ENCODE measurements at places on chromosomes 7 and 10.

DNA sequence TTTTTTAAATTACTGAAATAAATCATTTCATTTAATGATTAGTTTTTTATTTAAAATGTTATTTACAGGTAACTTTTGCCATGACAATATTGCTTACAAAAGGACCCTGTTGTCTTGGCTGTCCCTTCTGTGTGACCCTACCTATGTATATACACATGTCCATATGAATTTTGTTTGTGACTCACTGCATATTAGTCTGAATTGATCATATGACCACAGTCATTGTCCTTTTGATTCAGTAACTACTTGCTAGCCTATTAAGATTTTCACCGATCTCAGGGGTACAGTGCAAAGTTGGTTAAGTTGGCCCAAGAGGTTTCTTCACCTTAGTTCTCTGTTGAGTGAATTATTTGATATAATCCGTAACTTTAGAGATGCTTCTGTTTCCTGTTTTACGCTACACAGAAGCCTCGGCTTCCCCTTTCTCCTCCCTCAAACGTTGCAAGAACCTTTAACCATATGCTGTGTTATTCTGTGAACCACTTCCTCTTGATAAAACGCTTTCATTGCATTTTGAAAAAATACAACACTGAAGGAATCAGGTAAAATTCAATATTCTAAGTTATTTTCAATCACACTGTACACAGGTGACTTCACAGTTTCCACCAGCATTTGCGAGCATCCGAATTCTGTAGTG lies 43.9 kb downstream of the APBB1IP start:
- DNase-seq, result no peak

GRCh38 chr7:132312531-132313055 lies 263.7 kb downstream of the PLXNA4 start:
- DNase-seq, result no peak

DNA sequence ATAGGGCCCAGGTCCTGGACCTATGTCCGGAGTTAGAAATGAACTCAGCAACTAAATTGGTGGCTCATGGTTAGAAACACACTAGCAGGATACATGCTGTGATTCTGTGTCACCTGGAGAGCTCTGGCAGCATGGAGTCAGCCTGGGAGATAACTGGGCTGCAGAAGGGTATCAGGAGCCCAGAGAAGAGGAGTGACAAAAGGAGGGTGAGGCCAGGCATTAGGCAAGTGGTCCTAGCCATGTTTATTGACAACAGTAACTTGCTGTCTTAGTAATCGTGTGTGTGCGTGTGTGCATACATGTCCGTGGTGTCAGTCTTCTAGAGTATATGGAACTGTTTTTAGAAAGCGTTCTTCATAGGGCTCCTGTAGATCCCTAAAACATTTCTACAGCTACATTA lies 157.5 kb upstream of the PHYHIPL start:
- no peak for DNase-seq

GRCh38 chr10:119782981-119783664 lies 57.3 kb downstream of the INPP5F start:
- no peak for DNase-seq

DNA sequence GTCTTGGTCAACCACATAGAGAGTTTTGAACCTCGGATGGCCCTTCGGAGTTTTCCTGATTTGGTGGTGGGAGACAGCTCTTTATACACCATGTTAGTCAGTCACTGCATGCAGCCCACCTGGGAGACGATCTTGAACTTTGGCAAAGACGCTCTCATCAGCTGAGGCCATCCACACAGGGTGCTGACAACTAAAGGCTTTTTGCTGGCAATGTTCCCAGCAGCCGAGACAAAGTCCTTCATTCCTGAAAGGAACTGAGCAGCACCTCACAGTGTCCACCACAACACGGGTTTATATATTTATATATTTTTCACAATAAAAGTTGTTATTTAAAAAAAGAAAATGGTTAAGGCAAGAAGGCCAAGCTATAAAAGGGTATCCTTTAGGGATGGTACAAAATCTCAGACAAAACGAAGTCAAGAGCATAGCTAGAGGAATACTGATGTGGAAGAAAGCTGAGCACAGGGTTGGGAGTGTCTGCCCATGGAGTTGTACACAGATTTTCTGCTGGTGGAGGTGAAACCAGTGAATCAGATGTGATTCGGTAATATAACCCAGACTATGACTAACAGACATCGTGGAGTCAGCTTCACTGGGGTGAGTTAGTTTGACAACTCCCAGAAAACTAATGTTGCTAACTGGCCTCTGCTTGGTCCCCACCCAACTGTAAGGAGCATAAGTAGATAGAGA lies 27.4 kb upstream of the CAPZA2 start:
- no peak for DNase-seq

GRCh38 chr10:72059843-72060822 lies 28.2 kb downstream of the SPOCK2 start:
- DNase-seq, result no peak

- DNase-seq, result no peak
These were observed 170.1 kb downstream of the ADAM12 start for GRCh38 chr10:126218174-126218573.

- DNase-seq, result no peak
These were observed 141.9 kb downstream of the BMS1 start for GRCh38 chr10:42924484-42924883.

GRCh38 chr10:119395280-119396007 lies 147.1 kb downstream of the RGS10 start:
- no peak for DNase-seq

DNA sequence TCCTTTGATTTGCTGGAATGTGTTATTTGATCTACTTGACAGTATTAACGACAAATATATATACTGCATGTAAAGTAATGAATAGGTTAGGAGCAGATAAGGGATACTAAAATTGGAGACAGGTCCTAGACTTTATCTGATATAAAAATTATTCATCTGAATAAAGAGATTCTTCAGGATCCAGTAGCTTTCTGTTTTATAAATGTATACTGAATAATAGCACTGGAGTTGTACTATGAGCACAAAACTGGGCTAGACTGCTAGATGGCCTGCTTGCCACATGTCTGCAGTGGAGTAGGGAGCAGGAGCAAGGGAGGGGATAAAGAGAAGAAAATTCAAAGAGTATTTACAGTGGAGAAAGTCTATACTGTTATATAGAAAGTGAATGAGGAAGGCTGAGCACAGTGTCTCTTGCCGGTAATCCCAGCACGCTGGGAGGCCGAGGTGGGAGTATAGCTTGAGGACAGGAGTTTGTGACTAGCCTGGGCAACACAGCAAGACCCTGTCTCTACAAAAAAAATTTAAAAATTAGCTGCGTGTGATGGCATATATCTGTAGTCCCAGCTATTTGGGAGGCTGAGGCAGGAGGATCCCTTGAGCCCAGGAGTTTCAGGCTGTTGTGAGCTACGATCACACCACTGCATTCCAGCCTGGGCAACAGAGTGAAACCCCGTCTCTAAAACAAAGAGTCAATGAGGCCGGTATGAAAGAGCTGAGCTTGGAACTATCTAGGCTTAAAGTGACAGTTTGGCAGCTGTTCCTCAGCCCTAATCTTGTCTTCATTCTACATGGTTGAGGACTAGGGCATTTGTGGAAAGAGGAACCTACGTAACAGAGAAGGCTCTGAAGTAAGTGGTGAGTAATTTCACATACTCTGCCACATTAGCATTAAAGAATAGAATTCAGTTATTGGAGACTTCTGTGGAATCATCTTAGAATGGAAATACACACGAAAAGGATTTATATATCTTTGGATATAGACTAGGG lies 41.8 kb downstream of the CD36 start:
- no peak for DNase-seq

GRCh38 chr10:91341686-91342085 lies 68.5 kb upstream of the HECTD2 start:
- DNase-seq, result no peak

All from iPS DF 6.9 (cell line).